NCI-H1436 treated with DMSO at 0.1 percent for 48 hours (cell line): ENCODE measurements at places on chromosomes 16 and 17.

DNA sequence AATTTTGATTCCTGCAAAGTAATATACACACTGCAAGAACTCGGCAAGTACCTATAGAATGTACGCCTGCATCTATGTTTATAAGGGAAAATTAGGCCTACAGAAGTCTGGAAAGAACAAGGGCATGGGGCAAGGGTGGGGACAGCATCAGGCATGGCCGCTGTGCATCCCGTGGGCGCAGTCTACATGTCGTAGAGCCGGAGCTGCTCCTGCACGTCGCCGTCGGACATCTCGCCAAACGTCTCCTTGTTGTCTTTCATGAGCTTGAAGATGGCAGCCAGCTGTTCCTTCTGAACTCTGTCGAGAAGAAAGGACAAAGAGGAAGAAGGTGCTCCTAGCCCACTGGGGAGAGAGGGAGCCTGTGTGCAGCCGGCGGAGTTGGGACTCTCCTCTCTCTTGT, 33.4 kb downstream of the MXRA7 start:
- DNase-seq = no peak

DNA sequence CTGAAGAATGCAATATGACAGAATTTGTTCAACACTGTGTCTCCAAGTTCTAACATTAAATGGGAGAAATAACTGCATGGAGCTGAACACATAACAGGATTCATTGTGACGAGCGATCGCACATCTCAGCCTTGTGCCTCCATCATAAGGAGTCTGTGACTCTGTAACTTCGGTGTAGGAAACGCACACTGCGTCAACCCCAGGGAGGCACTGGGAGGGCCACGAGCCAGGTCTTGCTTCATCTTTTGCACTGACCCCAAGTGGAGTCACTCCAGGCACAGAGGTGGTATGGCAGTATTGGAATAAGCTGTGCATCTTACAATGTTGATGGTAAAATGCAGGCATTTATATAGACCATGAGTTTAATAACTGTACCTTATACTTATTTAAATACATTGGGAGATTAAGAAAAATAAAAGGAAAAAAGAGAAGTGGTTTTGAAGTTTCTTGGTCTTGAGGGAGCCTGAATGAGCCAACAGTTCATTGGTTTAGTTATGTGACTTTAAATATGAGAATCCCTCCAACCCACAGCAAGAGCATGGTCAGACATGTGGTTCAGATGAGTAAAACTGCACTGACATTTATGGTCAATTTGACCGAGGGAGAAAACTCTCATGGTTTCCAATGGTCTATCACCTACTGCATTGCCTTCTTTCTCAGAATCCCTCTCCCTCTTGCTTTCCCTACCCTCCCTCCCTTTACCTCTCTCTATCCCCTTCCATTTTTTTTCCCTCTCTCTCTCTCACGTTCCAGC, 5.7 kb upstream of the PMP22 start:
- DNase-seq = no peak

DNA sequence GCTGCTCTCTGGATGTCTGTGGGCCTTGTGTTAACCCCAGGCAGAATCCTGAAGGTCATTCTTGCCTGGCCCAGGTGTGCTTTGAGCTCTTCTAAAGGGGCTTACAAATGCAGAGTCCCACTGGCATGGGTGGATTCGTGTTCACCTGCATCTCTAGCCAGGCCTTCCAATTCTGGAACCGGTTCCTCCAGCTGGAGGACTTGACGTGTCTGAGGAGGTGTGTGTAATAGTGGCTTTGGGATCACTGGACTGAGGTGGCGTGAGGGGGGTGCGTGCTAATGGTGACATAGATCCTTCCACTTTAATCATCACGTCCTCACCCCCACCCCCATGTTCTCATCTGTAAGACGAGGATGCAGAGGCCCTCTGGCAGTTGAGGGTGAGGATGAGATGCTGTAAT, 4.8 kb downstream of the GSE1 start:
- no peak for DNase-seq

GRCh38 chr16:23635958-23636357, 5.2 kb downstream of the PALB2 start:
- DNase-seq = no peak

GRCh38 chr16:84768061-84768807, 51.6 kb upstream of the CRISPLD2 start:
- no peak for DNase-seq

DNA sequence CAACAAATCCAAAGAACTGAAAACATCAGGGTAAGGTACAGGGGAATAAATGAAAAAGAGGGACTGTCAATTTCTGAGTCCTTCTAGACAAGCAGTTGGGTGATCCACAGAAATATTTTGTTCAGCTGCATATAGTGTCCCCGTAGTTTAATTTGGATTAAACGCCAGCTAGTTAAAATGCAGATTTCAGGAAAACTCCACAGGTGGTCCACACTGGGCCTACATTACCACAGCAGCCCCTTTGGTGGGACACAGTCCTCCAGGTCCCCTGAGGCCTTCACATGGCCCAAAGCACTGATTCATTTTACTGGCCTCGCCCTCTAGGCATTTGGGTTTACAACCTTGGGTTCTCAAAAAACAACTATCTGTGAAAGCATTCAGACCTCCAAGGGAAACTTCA, 4.6 kb downstream of the ARHGAP17 start:
- no peak for DNase-seq
